ENCODE measurements at places on chromosomes 6 and 20. TPM values are rescaled to one million over a fixed set of nuclear protein-coding genes. Genes with fewer than 3 reads are reported as not detected.

Gene ATP9A
- 22.3 TPM for total RNA-seq

Gene HLA-DQB1
- total RNA-seq, result not detected

Gene SLC52A3
- not detected for total RNA-seq

Gene BPIFB2
- total RNA-seq, result not detected

Gene DZANK1
- total RNA-seq, result 1.5 TPM
